ENCODE measurements at places on chromosomes 13 and 19.

GRCh38 chr19:13827656-13828055 is 32.4 kb downstream of the ZSWIM4 start:
- no peak for DNase-seq

DNA sequence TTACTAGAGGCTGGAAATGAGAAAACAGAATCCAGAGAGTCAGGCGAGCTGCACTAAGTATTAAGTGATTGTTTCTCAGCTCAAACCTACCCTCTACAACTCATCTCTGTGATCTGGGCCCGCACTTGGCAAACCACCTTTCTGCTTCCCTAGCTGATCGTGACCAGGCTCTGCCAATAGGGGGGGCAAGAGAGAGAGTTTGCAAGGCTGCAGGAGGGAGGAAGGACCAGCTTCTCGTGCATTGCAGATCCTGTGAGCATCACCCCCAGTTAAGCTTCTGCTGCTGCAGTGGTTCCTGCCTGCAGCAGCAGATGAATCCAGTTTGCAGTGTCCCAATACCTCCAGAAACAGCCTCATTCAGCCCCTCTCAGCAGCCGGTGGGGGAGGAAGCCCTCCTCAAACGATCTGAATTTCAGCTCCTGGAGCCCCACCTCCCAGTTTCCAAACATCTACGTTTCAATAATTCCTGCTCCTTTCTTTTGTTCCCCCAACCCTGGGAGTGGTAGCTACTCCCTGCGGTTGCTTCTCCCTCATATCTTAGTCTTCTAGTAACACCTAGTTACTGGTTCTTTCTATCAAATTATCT is 20.0 kb downstream of the XRCC1 start:
- peak; percentile 28 for DNase-seq

DNA sequence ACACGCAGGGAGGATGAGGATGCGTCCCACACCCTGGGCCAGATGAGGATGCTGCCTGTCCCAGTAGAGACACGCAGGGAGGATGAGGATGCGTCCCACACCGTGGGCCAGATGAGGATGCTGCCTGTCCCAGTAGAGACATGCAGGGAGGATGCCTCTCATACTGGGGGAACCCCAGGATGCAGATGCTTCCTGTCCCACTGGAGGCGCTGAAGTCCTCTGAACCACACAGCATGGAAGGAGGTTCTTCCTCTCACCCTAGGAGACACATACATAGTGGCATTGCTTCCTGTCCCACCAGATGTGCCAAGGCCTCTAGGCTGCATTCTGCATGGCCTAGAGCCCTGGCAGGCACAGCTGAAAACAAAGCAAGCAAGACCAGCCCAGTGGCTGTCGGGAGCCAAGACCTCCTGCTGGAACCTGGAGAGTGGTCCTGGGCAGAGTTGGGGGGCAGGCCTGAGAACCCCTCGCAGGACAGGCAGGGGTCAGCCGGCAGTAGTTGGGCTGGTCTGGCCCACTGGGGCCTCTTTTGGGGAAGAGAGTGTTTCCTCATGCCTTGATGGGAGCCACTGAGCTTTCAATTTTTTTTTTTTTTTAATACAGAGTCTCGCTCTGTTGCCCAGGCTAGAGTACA is 4.3 kb downstream of the HPN start:
- no peak for DNase-seq

- DNase-seq = no peak
These were observed 12.0 kb downstream of the LPAR6 start for GRCh38 chr13:48400850-48401291.

- DNase-seq = no peak
These were observed 3.9 kb downstream of the LACC1 start for GRCh38 chr13:43883631-43884030.

GRCh38 chr13:50519866-50520265 is 323.6 kb downstream of the DLEU7 start:
- DNase-seq = no peak

Data from NCI-H345 (cell line).